Suppressor macrophage treated with lipopolysaccharide for 1 hour (primary cell): ENCODE measurements at places on chromosomes 4 and X.
A peak's percentile ranks its signal among the peaks of the same experiment; 100 is the strongest.

DNA sequence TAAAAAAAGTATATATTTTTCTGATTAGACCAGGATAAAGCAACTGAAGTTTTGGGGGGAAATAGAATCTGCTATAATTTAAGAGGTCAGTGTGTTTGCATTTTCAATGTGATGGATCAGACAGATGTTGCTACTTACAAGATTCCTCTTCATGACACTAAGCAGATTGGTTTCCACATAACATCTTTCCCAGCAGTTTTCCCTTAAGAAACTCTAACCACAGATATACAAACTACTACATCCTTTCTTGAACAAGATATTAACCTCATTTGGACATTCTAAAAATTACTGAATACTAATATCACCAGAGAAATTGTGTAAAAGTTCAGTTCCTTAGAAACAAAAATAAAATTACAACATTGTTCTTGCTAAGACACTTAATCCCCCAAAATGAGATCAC, 106.7 kb upstream of the GUCY1A1 start:
- DNase-seq: no peak

- DNase-seq: no peak
Measured at GRCh38 chr4:39718366-39719323, 20.7 kb downstream of the UBE2K start.

DNA sequence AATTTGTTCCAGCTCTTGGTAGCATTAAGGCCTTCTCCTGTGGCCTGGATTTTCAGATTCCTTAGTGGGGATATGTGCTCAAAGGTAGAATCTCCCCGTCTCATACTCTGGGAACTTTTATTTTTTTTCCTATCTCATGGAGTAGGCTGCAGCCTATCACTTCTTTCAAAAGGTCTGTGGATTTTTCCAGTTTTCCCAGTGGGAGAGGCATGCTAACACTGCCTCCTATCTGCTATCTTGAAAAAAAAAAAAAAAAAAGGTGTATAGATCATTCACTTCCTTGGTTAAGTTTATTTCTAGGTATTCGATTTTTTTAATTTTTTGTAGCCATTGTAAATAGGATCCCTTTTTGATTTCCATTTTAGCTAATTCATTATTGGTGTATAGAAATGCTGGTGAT, 67.1 kb downstream of the IL15 start:
- no peak for DNase-seq

- DNase-seq: no peak
Measured at GRCh38 chr4:26692014-26692726, 108.3 kb downstream of the TBC1D19 start.

- DNase-seq: no peak
Measured at GRCh38 chr4:88675543-88675942, 22.1 kb downstream of the NAP1L5 start.

GRCh38 chr4:121758925-121759568, 5.9 kb downstream of the SMIM43 start:
- no peak for DNase-seq

DNA sequence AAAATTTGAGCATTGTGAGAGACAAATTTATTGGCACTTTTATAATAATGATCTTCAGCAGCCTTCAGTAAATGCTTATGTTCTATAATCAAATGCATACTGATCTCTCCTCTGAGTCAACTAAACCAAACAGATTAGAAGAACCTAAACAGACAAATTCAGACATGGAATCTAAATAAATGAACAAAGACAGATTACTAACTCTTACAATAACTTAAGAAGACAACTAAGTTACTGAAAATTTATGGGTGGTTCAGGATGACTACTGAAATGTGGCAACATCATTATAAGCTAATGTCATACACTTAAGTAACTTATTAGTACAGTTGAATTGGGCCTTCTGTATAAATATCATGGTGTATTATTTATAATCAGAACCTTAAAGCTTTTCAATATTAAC, 127.3 kb downstream of the NEK1 start:
- no peak for DNase-seq

GRCh38 chr4:38872620-38873019, 5.0 kb downstream of the FAM114A1 start:
- DNase-seq: no peak

DNA sequence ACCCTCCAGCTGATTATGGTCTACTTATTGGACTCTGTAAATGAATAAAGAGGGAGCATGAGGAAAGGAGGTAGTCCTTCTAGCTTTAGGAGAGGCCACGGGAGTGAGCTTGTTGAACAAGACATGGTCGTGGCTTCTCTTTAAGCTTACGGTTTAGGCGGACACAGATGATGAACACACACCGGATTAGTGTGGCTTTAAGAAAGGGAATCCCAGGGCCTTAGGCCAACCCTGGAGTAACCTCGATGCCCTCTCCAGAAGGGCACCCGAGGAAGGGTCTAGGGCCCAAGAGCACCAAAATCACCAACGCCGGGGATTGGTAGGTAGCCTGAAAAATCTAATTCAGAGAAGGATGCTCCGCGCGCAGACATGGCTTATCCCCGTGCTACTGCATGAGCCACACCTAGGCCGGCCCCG, 39.4 kb downstream of the ERVMER34-1 start:
- no peak for DNase-seq

- DNase-seq: peak; percentile 16
Measured at GRCh38 chr4:86971355-86971683, 36.5 kb downstream of the AFF1 start.

GRCh38 chr4:38024206-38024509, 64.0 kb downstream of the PTTG2 start:
- DNase-seq: no peak

GRCh38 chr4:29734343-29735213, 985.6 kb upstream of the PCDH7 start:
- no peak for DNase-seq

DNA sequence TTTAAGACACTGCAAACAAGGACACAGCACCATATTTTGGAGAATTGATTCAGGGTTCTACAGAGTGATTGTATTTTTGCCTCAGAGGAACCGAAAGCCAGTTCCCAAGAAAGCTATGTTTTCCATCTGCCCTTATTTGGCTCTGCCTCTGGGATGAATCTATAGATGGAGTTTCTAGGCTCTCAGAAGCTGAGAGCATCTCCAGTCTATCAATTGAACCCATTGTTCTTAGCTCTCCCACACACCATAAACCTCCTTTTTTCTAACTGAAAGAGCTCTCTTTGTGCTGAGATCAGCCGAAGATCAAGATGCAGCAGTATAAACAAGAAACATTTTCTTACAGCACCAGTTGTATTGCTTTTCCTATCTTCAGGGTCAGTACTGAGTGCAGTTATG, 16.9 kb downstream of the PLP1 start:
- DNase-seq: no peak

- peak; percentile 5 for DNase-seq
Measured at GRCh38 chr4:137124278-137124932, 407.9 kb downstream of the PCDH18 start.

GRCh38 chr4:6538575-6538974, 36.4 kb upstream of the MAN2B2 start:
- DNase-seq: no peak

DNA sequence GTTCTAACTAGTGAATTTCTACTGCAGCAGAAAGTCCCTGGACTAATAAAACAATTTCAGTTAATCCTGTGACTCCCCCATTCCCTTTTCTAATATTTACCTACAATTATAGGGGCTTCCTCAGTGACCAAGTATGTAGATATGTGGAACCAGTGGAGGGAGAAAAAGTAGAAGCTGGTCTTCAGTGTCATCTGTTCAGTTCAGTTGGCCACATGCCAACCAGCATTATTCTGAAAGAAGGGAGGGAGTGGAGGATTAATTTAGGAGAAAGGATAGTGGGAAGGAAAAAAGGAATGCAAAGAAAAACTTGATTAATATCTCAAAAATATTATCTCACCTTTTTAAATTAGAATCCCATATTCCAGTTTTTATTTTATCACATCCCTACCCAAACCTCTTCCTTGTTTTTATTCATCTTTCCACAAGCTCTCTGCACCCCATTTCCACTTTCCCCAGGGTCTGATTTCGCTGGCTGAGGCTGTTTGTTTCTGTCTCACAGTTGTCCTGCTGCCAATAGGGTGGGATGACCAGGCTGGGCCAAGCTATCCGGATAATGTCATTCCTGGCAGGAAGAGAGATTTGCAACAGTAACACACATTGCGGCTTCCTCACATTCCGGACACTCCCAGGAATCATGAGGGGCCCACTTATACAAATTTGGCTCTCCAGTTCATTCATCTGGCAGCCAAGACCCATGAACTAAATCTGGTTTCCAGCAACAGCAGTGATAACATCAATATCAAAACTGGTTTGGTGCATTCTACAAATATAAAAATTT, 24.6 kb upstream of the ANTXR2 start:
- no peak for DNase-seq

DNA sequence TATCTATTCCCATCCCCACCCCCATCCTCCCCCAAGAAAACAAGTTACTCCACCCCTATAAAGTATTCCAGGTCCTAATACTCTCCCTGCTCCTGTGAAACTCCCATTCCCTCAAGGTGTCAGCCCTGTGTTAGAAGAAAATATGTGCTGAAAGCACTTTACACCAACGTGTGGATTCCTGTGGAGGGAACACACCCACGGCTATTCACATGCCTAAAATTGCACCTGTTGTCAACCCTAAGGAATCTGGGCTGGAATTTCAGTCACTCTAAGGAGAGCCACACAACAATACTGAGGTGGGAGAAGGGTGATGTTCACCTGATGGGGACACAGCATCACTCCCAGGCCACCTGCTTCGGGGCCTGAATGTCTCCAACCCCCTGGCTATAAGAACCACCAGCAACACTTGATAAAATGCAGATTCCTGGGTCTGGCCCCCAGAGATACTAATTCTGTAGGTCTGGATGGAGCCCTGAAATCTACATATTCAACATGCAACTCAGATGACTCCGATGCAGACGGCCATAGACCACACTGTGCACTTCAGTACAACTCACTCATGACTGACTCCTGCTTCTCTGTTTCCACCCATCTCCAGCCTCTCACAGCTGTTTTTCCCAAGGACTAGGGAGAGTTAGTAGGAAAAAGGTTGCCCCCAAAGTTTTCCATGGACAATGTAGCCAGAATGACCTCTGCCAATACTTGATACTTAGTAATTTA, 15.8 kb downstream of the SCD5 start:
- no peak for DNase-seq

DNA sequence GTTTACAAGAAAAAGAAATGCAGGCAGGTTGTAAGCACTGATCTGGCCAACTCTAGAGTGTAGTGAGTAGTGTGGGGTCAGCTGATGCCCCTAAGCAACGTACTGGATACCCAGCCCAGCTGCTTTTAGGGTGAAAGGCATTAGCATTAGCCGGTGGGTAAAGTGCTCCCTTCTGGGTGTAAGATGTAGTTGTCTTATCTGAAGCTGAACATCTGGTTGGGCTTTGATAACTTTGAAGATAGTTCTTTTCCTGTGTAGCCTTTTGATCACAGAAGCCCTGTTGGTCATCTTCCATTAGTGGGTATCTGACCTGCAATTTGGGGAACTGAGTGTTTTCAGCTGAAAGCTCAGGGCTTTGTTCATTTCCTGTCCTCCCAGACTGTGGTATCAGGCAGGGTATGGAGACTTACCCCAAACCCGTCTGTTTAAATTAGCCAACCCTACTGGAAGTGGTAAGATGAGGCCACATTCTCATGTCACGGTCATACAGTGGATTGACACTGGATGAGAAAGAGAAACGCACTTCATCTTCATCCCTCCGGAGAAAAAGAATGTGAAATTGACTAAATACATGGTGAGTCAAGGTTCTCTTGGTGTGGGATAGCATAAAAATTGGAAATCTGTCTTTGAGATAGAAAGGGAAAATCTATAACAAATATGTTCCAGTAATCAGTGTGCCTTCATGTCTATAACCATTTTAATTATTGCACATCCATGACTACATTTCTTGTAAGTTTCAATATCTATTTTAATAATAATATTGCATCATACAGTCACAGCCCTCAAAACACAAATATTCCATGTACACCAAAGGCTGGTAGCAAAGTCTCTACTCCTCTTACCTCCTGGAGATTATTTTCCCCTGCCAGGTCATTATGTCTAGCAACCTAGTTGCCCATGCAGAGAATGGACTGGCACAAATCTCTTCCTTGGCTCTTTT, 8.7 kb downstream of the RHOH start:
- DNase-seq: peak; percentile 78

- DNase-seq: peak; percentile 9
Measured at GRCh38 chr4:101973361-101973760, 182.8 kb downstream of the BANK1 start.

- DNase-seq: no peak
Measured at GRCh38 chr4:127238956-127239475, 393.7 kb upstream of the INTU start.

- DNase-seq: no peak
Measured at GRCh38 chrX:63428348-63428747, 77.2 kb upstream of the SPIN4 start.
